Activated gamma-delta T cell (primary cell): ENCODE measurements at places on chromosomes 4 and X.

DNA sequence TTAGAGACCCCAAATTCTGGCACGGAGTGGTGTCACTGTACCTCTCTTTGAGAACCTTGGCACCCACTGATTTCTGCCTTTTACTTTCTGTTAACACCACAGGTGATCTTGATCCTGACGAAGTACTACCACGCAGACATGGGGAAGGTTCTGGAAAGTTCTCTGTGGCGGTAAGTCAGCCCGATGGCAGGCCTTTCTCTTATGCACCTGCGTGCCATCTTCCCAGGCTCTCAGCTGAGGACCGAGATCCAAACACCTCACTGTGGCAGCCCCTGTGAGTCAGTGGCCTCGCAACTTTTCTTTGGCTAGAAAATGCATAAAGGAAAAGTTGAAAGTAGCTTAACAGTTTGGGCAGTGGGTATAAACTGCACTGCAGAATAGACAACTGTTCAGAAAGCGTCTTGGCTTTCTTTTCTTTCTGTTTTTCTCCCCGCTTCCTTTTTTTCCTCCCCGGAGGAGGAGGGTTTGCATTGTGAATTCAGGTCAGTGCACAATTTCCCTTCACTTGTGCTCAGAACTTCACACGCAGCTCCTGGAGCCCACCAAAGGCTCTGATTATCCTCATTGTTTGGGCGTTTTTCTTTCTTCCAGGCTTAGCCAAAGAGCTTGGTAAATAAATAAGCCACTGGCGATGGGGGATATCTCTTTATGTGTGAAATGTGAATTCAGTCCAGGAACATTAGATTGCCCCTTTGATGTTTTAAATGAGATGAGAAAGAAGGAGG is 38.4 kb downstream of the PSAPL1 start:
- DNase-seq = no peak

- DNase-seq = no peak
These were observed 170.2 kb downstream of the ADGRA3 start for GRCh38 chr4:22345678-22346077.

- no peak for DNase-seq
These were observed 34.1 kb upstream of the GAB1 start for GRCh38 chr4:143302536-143302935.

DNA sequence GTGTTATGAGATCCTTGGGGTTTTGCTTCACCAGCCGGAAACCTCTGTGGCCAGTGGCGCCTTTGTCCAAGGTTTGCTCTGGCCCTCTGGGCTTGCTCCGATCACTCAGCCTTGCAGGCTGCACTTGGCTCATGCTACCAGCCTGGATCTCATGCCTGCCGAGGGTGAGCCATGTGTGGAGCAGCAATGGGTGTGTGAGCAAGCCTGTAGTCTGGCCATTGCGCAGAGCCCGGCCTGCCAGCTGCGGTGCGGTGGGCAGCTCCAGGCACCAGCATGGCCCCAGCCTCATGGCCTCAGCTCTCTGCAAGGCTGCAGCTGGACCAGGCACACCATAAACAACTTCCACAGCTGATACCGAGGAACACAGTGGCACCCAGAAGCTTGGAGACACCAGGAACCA is 17.8 kb downstream of the SULT1B1 start:
- no peak for DNase-seq

DNA sequence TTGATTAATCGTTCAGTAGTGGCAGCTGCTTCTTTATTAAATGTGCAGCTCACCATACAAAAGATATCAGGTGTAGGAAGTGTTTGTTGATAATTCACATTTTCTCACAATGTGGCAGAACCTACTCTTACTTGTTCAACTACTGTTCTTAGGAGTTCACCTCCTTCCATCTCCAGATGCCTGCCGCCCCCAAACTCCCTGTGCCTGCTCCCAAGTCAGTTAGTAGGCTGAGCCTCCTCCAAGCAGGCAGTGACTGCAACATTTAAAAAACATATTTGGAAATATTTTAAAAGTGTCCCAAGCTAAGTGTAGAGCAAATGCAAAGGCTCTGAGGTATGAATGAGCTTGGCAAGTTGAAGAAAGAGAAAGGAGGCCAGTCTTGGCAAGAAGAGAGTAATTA is 100.2 kb downstream of the AFF2 start:
- no peak for DNase-seq

GRCh38 chr4:99755223-99755944 is 61.2 kb upstream of the DAPP1 start:
- DNase-seq = no peak

- no peak for DNase-seq
These were observed 1.4 kb upstream of the C4orf50 start for GRCh38 chr4:6019316-6020263.

DNA sequence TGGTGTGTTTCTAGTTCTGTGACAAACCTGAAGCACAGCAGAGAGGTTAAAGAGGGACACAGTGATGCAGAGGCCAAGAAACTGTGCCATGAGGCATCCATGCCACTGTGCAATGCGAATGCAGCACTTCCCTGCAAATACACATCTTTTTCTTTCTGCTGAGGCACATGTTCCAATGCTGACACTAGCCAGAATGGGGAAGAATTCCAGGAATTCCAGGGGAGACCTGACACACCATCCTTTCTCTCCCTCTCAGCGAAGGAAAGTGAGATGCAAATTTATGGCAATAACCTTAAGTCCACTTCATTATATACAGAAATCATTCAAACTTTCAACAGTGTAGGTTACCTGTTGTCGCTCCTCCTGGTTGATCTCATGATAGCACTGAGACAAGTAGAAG is 204.8 kb downstream of the LDB2 start:
- no peak for DNase-seq

GRCh38 chr4:98624144-98624543 is 34.3 kb downstream of the TSPAN5 start:
- no peak for DNase-seq

GRCh38 chrX:5458300-5458842 is 770.3 kb downstream of the NLGN4X start:
- no peak for DNase-seq

GRCh38 chr4:183492791-183493222 is 12.1 kb upstream of the ING2 start:
- DNase-seq = no peak

GRCh38 chr4:146381263-146381872 is 140.4 kb downstream of the SLC10A7 start:
- no peak for DNase-seq

DNA sequence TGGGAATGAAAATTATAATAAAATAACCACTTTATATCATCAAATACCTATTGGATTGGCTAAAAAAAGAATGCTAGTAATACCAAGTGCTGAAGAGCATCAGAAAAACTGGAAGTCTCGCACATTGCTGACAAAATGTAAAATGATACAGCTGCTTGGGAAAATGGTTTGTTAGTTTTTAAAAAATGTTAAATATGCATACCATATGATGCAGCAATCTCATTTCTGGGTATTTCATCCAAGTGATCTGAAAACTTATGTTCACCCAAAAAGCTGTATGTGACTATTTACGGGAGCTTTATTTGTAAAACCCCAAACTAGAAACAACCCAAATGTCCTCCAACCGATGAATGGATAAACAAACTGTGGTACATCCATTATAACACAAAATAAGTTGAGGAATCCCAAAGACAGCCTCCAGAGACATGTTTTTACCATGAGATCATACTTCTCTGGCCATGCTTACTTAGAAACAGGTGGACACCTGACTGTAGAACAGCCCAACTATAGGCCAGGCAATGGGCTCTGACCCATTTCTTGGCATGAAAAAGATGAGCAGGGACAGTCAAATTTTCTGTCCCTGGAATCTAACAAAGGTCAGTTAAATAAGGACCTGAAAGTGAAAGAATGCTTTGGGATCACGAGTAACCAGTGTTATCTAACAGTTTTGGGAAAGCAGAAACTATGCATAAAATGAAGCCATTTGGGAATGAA is 47.5 kb upstream of the FAM120C start:
- no peak for DNase-seq

DNA sequence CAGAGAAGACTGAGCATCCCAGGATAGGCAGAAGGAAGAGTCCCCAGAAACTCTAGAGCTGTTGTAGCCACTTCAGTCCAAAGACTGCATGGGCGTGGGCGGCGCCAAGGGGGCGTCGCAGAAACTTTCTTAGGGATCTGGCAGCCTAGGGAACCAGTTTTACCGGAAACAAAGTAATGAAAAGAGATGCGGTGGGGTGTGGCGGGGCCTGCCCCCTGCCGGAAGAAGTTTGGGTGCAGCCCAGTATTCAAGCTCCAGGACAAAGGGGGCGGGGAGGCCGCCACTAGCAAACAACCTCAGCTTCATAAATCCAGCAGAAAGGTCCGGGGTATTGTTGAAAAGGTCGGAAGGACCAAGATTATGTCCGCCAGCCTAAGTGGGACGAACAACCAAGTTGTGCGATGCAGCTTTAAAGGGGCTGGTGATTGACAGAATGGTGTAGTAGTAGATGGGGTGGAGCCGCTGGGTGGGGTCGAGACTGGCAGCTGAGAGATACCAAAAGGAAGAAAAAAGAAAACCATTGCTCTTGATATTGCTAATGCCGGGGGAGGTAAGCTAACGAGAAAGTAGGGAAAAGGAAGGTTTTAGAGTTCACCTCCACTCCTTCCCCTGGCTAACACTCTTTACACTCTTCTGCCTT is 190.5 kb downstream of the RRAGB start:
- no peak for DNase-seq

- DNase-seq = no peak
These were observed 381.5 kb upstream of the GALNT7 start for GRCh38 chr4:172787111-172787510.

GRCh38 chr4:117777721-117778120 is 256.6 kb upstream of the NDST3 start:
- no peak for DNase-seq

DNA sequence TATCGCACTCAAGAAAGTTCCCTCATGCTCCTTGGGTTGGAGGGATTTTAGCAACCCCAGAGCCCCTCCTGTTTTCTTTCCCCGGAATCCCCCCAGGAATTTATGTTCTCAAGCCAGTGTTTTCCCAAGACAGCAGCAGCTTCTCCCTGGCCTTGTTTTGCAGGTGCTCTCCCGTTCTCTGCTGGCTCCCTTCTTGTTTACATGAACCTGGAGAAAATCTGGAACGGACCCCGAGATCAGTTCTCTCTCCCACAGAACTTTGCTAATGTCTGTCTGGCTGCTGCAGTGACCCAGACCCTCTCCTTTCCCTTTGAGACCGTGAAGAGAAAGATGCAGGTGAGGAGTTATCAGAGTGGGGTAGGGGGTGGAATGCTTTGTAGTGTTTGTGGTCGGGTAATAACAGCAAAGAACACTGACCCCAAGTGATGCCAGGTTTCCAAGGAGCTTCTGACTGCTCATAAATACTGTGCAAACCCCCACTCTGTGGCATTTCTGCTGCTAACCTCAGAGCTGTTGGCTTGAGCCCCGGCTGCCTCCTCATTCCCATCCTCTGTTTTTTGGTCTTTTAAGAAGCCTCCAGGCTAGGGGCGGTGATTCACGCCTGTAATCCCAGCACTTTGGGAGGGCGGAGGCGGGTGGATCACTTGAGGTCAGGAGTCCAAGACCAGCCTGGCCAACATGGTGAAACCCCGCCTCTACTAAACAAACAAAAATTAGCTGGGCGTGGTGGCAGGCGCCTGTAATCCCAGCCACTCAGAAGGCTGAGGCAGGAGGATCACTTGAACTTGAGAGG is 11.1 kb downstream of the SLC25A43 start:
- no peak for DNase-seq

GRCh38 chrX:48467281-48467761 is 2.7 kb downstream of the SLC38A5 start:
- no peak for DNase-seq

- no peak for DNase-seq
These were observed 94.2 kb downstream of the MAOA start for GRCh38 chrX:43750248-43750676.

DNA sequence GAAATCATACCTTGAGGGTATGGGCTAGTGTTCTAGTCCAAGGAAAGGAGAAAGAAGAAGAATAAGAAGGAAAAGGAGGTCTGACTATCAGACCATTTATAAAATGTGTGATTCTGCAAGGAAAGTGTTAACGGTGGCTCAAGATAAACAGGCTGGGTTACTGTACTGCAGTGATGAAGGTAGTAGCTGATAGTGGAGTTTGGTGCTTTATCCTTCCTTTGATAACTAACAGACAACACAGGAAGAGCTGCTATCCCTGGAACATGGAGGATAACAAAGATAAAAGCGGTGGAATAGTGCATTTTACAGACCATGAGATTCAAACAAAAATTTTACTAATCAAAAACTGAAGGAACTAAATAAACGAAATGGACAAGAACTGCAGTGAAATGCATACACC is 2.6 kb downstream of the UNC5C start:
- DNase-seq = no peak
